Left ventricle myocardium superior (tissue), 1 donor: ENCODE measurements at places on chromosomes 2 and 18.

- DNase-seq, result no peak
Observed at GRCh38 chr18:51726614-51727013, 529.1 kb upstream of the MEX3C start.

DNA sequence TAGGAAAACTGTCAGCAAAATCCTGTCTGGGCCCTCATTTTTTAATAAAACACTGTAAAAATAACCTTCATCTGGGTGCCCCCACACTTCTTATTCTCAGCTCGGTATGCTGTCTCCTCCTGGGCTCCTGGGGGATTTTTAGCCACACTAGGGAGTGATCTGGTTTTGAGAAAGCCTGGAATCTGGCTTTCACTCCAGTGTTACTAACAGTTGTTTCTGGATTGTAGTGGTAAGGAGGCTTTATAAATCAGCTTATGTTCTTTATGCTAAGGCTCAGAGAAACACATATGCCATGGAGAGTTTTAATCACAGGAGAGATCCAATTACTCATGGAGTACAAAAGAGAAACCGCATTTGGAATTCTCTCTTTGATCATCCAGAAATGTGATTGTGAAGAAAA is 744.3 kb upstream of the SOX11 start:
- DNase-seq, result no peak

- no peak for DNase-seq
Observed at GRCh38 chr18:63701952-63702351, 808 bp upstream of the SERPINB11 start.

DNA sequence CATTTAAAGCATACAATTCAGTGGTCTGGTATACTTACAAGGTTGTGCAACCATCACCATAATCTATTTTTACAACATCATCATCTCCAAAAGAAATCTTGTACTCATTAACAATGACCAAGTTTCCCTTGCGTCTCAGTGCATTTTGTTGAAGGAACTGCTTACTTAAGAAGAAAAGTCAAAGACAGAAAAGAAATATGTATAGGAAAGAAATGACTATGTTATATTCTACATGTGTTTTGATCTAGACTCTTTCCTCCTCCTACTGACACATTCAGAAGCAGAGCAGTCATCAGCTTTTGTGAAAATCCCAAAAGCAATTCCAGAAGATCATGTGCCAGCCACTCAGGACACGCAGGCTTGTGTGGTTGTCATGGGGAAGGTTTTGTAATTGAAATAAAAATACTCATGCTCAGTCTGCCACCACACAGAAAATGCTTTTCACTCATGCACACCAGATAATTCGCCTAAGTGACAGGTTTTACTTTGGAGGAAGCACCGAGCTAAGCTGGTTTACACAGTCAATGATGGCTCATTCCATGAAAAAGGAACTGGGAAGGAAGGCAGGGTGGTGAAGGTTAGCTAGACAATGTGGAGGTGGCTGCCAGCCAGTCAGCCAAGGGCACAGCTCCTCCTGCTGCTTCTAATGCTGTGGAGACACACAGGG is 158.5 kb upstream of the REV1 start:
- peak; percentile 46 for DNase-seq

GRCh38 chr2:54000122-54000521 is 29.3 kb upstream of the PSME4 start:
- DNase-seq, result no peak

- no peak for DNase-seq
Observed at GRCh38 chr2:9278439-9278838, 71.8 kb downstream of the ASAP2 start.

- DNase-seq, result no peak
Observed at GRCh38 chr18:59276047-59276446, 2.8 kb upstream of the RAX start.

GRCh38 chr2:29215073-29215472 is 99.9 kb downstream of the CLIP4 start:
- no peak for DNase-seq

GRCh38 chr2:234249873-234250272 is 199.4 kb downstream of the SPP2 start:
- DNase-seq, result no peak

GRCh38 chr2:221529177-221529942 is 42.7 kb downstream of the EPHA4 start:
- peak; percentile 32 for DNase-seq

DNA sequence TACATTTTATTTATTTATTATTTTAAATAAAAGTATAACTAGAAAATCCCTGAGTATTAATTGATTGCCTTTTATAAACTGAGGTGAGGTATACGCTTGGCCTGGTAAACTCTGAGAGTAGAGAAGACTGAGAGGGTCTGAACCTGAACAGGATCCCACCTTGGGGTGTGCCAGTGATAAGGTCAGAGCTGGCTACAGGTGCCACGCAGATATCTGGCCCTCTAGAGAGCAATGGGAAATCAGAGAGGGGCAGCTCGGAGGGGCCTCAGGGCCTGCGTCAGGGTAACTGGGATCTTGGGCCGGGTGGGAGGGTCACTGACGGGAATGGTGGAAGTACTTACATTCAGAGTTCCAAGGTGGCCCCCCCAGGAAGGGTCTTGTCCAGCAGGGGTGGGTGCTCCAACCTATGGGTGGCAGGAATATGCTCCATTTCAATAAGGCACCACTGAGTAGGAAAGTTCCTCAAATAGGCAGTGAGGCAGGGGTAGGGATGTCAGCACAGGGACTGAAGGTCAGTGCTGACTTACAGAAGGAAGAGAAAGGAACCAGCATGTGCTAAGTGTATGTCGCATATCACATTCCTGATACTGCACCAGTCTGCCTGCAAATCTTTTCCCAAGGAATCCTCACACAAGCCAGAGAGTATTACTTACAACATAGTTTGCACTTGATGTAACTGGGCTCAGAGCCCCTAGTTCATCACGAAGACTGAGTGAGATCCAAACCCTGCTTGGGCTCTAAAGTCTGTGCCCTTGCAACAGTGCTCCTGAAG is 706.0 kb upstream of the RAB6C start:
- DNase-seq, result no peak
